ENCODE measurements at places on chromosomes 5 and 9.
A peak's percentile ranks its signal among the peaks of the same experiment; 100 is the strongest.

DNA sequence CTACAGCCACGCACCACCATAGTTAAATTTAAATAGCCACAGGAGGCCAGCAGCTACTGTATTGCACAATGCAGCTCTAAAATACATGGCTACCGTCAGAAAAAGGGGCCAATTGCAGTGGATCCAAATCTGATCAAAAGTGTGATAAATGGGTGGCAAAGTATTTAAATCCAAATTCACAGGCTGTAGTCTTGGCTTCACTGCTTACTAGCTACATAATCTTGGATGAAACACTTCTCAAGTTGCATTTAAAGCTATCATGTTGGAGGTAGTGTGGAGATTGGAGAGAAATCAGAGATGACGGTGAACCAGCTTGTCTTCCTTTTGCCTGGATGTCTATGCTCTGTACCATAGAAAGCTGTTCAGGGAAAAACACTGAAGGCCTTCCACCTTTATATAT, 24.0 kb upstream of the SLC44A1 start:
- no peak for DNase-seq

DNA sequence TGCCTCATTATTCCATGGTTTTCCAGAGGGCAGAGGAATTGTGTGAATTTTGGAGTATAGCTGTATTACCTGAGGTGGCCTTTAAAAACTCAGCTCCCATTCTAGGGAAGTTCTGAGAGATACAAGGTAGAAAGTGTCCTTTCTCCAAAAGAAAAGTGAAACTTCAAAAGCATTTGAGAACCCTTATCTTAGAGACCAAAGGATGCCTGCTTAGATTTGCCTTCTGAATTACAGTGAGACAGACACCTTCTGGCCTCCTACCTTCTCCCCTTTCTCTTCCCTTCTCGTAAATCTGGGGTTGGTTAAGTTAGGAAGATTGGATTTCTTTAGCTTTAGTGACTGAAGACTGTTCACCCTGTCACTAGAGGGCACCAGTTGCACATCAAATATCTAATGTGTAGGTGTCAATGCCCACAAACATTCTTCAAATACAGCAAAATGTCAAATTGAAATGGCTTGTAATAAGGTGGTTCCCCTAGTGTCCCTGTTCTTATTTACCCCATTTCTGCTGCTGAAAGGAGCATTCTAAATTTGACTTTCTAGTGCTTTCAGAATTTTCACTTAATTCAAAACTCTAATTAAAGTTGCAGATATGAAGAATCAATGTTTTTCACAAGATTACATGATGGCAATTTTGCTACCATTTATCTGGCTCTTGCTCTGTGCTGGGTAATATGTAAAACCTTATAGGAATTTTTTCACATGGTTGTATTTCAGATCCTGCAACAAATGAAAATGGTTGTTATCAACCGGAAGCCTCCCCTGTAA, 46.7 kb downstream of the PRRC1 start:
- DNase-seq = peak; percentile 23

DNA sequence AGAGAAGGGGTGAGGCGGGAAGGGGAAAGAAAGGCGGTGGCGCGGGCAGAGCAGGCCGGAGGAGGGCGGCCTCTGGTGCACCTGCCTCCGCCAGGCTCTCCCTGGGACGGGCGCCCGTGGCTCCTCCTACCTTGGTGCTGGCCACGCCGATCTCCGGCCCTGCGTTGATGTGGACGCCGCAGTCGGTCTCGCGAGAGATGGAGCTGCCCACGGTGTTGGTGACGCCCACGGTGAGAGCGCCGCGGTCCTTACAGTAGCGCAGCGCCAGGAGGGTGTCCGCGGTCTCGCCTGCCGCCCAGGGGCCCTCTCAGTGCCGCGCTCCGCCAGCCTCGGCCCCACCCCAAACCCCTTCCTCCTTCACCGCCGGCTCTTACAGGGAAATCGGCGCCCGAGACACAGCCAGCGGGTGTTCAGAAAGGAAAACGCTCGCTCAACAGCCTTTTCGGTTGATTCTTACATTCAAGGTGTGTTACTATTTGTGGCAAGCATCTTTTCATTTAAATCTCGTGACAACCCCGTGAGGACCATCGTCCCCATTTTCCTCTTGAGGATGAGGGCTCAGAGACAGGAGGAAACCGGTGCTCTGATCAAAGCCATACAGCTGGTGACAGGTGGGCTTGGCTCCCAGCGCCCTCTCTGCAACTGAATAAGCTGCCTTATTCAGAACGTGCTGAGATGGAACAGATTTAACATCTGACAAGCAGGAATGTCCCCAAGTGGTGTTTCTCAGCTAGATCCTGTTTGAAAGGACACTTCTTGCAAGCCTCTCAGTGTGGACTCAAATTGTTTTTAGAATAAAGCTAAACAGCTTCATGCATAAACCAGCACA, 22.0 kb upstream of the MAPK9 start:
- no peak for DNase-seq

- no peak for DNase-seq
These were observed 173.1 kb downstream of the CYLC2 start for GRCh38 chr9:103168254-103168653.

- no peak for DNase-seq
These were observed 94.5 kb downstream of the CFAP90 start for GRCh38 chr5:7756453-7756852.

GRCh38 chr9:114387680-114388356, at the start of gene AKNA:
Gene AKNA, minus strand, starts transcription at chr9:114387982. Its CDS starts 6,649 bp downstream, at chr9:114381333.
- peak; percentile 31 for DNase-seq

GRCh38 chr5:147431586-147431985, 78.3 kb downstream of the DPYSL3 start:
- no peak for DNase-seq

GRCh38 chr5:80707645-80708044, 52.9 kb upstream of the DHFR start:
- no peak for DNase-seq

DNA sequence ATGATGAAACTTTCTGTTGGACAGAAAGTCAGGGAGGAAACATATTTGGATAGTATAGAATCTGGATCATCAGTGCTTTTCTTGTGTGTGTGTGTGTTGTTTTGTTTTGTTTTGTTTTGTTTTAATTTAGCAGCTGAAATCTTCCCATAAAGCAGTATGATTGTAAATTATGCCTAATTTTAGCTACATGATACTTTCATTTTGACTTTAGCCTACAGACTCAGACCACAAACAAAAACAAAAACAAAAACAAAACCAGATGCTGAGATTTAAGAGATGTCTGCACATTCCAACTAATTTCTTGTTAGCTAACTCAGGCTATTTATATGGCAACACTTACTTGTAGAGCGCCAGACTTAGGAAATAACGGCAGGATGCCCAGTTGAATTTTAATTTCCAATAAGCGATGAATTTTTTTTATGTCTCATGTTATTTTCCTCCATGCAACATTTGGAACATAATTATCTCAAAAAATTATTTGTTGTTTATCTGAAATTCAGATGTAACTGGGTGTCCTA, 119.5 kb upstream of the TRPC7 start:
- no peak for DNase-seq

- DNase-seq = no peak
These were observed 3.7 kb downstream of the NR4A3 start for GRCh38 chr9:99825172-99826046.

GRCh38 chr5:134003064-134003816, 1.5 kb downstream of the VDAC1 start:
- no peak for DNase-seq

DNA sequence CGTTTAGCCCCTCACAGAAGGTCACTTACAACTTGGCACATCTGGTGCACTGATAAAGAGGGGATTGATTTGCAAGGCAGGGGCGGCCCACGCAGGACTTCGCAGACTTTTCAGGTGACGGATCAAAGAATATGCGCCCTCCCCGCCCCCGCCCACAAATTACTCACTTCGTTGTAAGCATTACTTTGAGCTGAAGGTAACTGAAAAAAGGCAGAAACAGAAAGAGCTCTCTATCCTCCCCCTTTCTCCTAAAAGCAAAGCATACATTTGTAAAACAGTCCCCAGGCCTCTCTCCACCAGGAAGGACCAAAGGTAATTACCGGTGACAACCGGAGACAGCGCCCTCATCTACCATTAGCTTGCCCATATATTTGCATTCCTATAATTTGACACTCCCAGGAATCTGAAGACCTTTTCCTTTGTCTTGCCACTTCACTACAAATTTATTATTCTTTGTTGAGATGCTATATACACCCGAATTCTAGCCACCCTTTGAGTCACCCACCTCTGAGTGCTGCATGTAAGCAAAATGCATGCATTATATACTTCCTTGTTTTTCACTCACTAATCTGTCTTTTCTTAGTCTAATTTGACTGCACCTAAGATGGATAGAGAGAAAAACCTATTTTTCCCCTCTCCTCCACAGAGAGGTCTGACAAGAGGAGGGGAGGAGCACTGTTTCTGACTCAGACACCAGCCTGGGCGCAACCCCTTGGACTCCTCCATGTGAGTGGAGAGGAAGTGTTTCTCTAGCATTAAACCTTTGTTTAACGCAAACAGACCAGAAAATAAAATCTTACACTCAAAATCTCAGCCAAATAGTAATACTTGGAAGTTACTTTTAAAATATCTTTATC, 74.7 kb upstream of the SPIN1 start:
- DNase-seq = no peak

DNA sequence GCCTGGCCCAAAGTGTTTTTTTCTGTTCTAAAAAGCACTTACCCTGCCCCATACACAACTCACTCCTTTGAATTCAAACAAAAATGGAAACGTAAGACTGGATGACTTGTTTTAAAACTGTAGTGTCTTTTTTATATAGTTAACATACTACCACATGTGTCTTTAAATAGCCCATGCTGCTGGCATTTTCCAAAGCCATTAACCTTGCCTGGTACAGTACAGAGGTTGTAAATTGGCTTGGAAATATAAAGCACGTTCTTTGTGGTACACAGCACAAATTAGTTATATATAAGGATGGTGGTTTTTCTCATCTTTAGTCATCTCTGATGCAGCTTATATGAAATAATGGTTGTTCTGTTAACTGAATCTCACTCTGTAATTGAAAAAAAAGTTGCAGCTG, 519.7 kb upstream of the ZNF608 start:
- no peak for DNase-seq

DNA sequence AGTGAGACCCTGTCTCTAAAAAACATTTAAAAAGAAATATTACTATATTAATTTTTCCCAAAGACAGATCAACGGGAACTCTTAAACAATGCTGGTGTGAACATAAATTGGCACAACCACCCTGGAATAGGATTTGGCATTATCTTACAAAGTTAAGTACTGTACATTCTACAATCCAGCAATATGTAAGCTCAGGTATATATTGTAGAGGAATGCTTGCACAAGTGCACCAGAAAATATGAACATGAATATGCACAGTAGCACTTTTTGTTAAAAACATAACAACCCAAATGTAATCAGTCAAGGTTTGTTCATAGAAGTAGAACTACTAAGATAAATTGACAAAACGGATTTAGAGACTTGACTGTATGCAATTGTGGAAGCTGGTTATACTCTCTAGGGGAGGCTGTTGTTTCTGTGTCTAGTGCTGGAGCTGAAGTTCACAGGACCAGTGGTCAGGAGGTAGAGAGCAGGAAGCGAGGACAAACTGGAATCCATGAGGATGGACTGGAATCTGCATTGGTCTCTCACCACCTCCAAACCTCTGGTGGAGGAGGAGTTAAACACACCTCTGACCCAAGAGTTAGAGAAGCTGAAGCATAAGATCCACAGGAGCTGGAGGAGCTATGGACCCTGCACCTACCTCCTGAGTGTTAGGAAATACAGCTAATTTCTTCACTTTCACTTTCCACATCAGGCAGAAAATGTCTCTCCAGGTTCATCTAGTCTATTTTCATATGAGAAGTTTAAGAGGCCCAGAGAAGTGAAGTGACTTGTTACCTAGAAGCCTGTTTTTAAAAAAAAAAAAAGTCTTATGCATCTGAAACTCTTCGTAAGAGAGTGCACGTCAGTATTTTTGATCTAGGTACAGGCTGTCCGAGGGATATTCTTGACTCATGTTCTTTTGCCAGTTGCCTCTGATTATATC, 20.3 kb upstream of the RIC1 start:
- DNase-seq = no peak

DNA sequence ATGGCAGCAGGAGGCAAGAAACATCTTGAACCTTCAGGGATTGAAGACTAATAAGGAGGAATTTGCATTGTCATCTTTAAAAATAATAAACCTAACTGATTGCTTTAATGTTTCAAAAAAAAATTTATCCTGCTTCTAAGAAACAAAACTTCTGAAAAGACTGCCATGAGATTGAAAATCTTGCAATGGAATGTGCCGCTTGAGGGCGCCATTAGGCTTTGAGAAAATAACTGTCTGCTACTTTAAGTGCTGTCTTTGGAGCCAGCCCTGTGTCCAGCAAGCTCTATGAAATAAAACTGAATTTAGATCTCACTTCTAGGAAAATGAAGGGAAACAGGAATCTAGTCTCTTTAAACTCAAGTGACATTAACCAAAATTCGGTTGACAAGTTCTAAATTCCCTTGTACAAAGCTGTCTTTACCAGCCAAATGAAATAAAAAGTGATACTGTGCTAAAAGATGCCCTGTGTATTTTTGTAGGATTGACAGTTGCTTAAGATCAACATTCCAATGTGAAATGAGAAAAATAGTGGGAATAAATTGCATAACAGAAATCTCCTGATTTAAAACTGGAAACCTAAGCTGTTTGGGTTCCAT, 79.4 kb downstream of the ESM1 start:
- DNase-seq = no peak

- DNase-seq = no peak
These were observed 27.2 kb downstream of the MLANA start for GRCh38 chr9:5917888-5918287.

GRCh38 chr5:159945359-159945758, 29.1 kb downstream of the ADRA1B start:
- no peak for DNase-seq

- DNase-seq = no peak
These were observed 64.1 kb downstream of the SMIM23 start for GRCh38 chr5:171849585-171850323.

DNA sequence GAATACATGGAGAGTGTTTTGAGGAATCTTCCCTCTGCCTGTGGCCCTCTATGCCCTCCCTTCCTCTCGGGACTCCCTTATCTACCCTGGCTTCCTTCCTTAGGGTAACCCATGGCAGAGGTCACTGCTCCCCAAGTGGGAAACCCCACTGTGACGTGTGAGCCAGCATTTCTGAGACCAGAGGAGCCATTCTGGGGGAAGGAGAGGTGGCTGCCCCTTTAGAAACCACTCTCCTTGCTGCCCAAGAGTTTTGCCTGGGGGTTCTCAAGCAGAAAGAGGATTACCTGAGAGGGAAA, 23.1 kb downstream of the CCNJL start:
- no peak for DNase-seq

DNA sequence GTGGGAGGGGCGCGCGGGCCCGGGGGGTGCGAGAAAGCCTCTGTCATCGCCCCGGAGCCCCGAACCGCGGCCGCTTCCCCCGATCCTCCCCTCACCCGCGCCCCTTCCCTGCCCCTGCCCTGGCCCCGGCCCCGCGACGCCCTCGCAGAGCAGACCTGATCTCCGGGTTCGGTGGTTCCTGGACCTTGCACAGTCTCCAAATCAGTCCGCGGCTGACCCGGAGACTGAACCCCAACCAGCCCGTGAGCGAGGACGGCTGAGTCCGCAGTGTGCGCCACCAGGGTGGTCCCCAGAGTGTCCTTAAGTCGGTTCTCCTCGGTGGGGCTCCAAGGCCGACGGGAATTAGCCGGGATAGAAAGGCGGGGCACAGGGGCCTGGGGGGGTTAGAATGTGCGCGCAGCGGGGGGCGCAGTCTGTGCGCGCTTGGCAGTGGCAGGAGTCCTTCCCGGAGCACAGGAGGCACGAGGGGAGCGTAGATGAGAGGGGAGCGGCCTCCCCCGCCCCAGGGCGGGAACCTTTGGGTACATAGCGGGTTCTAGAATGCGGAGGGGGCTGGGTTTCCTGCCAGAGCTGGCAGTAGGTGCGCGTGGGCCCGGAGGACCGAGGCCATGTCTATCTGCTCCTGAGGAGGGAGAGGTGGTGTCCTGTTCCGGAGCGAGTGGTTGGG, 779 bp downstream of the PKN3 start:
- no peak for DNase-seq
